ENCODE measurements at places on chromosomes 7 and 10. TPM values are rescaled to one million over a fixed set of nuclear protein-coding genes. Genes with fewer than 3 reads are reported as not detected.

- DNase-seq = no peak
Observed at GRCh38 chr7:27240015-27240731, 2.4 kb upstream of the EVX1 start.

GRCh38 chr7:17530741-17531421, 232.4 kb downstream of the AHR start:
- no peak for DNase-seq

Gene HMX3
- not detected for total RNA-seq

Gene SRRM3
- 0.62 TPM for total RNA-seq

DNA sequence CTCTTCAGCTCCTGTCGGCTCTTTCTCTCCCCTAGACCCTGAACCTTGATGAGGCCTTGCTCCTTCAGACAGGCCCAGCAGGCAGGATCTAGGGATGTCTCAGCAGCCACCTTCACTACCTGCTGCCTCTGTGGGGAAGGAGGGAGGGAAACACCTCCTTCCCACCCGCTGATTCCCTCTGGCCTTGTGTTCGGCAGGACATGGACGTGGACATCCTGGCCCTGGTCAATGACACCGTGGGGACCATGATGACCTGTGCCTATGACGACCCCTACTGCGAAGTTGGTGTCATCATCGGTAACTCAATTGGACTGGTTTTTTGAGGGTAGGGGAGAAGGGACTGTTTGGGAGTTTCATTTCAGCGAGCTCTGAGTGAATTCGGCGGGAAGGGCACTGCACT, 20.3 kb downstream of the HKDC1 start:
- no peak for DNase-seq

- DNase-seq = no peak
Observed at GRCh38 chr7:41472427-41473125, 230.3 kb downstream of the INHBA start.

Gene FKBP6
- not detected for total RNA-seq

Gene IQUB
- 1.2 TPM for total RNA-seq

All from tongue (tissue), 3 donors.